ENCODE measurements at places on chromosomes 3 and 15. TPM values are rescaled to one million over a fixed set of nuclear protein-coding genes. Genes with fewer than 3 reads are reported as not detected.
A peak's percentile ranks its signal among the peaks of the same experiment; 100 is the strongest.

Gene USP8
- total RNA-seq, result 44.7 TPM

Gene SEMA4B
- total RNA-seq, result 27.7 TPM

Gene ATR
- 8.5 TPM for total RNA-seq

Gene GOLIM4
- 57.3 TPM for total RNA-seq

Gene ANKRD34C
- total RNA-seq, result 0.11 TPM

Gene CNTN3
- 3.4 TPM for total RNA-seq

Gene GOLGA6L4
- 0.57 TPM for total RNA-seq

Gene ARGFX
- not detected for total RNA-seq

GRCh38 chr3:19229086-19229485 is 80.8 kb downstream of the KCNH8 start:
- no peak for DNase-seq

GRCh38 chr15:75639191-75639708 is 774 bp downstream of the IMP3 start:
- DNase-seq, result no peak

GRCh38 chr3:44339181-44340057 is 853 bp downstream of the TCAIM start:
- DNase-seq, result no peak

DNA sequence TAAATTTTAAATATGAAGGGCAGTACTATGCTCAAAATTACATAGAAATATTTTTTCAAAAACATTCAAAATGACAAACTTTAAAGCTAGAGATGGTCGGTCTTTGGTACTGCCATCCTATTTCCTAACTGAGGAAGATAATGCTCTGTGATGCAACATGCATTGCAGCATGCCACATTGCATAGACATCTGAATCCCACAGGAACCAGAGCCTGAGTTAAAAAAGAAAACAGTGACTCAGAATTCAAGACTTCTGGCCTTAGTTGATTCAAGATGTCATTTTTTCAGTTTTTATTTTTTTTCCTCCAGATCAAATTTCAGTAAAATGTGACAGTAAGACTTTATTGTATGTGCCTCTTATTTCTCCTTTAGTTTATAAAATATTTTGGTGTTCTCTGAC is 33.1 kb downstream of the TP63 start:
- DNase-seq, result no peak

- DNase-seq, result no peak
These were observed 63.9 kb downstream of the OPA1 start for GRCh38 chr3:193656878-193657282.

DNA sequence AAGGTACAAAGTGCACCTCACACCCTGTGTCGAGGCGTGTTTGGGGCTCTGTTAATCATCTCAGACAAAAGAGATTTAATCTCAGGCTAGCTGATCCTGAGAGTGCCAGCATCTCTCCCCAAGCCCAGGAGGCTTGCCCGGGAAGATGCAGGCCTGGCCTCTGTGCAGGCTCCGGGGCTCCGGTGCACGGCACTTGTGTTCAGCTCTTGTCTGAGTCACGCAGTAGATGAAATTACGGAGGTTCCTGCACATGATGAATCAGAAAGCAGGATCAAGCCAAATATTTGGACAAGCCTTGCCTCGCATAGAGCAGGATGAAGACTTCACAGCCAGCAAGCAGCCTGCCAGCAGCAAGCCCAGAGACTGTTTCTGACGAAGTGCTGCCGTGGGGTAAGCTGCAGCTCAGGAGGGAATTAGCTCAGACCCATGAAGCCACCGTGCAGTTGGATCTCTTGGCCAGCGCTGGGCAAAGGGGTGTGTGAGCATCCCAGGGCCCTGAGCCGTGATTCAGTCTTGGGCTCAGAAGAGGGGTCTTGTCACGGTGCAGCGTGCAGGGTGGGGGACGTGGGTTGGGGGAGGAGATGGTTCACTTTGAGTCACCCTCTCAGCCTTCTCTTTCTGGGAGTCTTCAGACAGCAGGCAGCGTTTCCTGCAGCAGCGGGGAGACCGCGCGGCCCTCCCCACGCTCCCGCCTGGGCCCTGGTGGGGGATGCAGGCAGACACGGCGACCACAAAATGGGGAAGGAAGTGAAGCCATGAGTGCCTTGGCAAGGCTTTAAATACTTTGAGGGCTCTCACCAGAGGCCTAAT is 89.2 kb upstream of the MEF2A start:
- DNase-seq, result peak; percentile 77

GRCh38 chr15:51883271-51883837 is 53.9 kb downstream of the TMOD3 start:
- DNase-seq, result no peak

- no peak for DNase-seq
These were observed 58.3 kb upstream of the SLC6A11 start for GRCh38 chr3:10757821-10758130.

DNA sequence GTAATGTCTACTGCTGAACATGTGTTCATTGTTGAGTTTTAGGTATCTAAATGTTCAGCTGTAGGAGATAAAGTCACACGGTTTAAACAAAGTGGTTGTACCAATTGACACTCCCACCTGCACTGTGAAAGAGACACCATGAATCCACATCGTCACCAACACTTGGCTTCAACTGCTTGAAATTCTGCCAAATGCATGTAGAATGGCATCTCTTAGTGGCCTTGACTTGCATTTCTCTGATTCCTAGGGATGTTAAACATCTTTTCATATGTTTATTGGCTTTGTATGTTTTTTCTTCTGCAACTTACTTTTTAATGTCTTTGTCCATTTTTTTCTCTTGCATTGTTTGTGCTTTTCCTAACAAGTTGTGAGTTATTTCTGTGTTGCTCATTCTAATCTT is 43.4 kb downstream of the RPLP1 start:
- DNase-seq, result no peak

DNA sequence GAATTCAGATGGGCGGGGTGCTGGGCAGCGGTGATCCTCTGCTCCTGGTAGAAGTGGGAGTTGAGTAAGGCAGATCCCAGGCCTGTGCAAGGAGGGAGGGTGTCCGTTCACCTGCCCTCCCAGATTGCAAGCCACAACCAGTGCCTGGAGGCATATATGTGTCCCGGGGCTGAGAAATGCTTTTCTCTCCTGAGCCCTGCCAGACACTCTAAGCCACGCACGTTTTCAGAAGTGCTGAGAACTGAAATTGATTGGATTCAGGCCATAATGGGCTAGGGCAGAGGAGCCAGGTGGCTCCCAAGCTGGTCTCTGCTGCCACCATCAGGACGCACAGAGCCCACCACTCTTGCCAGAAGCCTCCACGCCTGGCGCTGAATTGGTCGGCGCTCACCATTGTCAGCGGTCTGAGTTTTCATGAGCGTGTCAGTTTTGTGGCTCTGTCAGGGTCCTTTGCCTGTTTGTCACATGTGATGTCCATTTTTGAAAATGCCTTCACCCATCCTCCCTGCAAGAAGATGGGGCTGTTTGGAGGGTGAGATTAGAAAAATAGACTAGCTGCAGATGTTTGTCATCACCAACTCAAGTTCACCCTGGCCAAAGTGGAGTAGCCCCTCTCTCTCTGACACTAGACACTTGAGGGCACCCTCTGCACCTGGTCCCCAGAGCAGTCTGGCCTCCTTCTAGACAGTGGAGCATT is 15.4 kb upstream of the BFSP2 start:
- no peak for DNase-seq

GRCh38 chr3:51966922-51967383 is 301 bp downstream of the PCBP4 start:
- no peak for DNase-seq

DNA sequence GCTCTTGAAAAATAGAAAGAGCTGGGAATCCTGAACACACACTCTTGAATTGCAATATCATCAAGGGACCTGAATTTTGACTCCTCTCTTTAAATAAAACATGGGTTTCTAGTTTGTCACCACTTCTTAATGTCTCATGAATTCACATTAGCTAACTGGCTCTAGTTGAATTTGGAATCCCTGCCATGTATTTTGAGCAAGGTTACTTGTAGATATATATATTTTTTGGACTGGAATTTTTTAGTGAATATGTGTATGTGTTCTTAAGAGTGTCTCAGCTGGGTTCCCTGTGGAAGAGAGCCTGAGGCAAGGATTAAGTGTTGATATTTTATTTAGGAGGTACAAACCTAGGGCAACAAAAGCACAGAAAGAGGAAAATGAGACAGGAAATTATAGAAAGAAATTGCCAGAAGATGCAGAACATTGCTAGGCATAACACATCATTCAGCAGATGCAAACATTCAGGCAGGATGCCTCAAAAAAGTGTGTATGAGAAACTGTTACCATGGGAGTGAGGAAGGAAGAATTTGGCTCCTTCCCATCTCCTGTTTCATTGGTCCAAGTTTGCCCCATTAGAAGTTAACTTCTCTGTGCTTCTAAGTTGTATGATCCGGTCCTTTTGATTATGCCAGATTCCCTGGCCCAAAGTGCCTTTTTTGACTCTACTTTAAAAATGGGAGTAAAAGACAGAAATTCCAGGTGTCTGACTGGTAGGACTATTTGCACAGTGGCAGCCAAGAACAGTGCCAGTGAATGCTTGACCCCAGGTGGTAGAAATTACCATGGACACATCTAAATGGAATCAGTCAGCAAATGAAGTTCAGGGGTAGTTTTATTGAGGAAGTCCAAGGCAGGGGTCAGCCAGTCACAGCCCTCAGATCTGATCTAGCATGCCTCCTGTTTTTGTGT is 253.7 kb upstream of the TGFBR2 start:
- DNase-seq, result no peak

DNA sequence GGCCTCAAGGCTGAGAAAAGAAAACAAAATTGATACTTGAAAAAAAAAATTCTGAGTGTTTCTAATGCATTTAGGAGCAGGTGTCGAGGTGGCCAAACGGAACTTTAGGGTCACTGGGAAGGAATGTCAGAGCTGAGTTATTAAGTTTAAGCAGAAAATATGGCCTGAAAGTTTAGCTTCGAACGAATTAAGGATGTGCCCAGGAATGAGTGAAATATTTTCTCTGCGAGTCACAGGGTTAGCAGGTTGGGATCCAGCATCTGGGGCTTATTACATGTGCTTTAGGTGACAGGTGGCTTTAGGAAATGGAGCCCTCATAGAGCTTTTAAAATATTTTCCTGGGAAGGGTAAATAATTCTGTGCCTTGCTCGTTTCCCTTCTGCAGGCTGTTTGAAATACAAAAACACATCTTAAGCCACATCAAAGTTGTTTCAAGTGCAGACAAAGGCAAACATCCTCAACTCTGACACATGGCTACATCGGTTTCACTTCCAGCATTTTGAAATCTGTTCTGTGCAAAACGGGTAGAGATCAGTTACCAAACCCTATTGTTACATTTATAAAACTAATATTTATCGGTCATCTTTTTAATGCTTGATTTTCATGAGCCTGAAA is 143.1 kb upstream of the ARRDC4 start:
- DNase-seq, result no peak

DNA sequence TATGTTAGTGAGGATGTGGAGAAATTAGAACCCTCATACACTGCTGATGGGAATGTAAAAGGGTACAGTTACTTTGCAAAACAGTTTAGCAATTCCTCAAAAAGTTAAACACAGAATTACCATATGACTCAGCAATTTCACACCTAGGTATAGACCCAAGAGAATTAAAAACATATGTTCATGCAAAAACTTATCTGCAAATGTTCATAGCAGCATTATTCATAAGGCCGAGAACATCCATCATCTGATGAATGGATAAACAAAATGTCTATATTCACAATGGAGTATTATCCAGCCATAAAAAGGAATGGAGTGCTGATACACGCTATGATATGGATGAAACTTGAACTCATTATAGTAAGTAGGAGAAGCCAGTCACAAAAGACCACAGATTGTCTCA is 10.3 kb downstream of the SEC13 start:
- DNase-seq, result no peak

GRCh38 chr3:38646630-38647029 is 2.9 kb downstream of the SCN5A start:
- DNase-seq, result no peak

GRCh38 chr3:15572138-15572537 is 29.2 kb downstream of the HACL1 start:
- DNase-seq, result no peak

GRCh38 chr3:71227270-71227661 is 356.3 kb downstream of the FOXP1 start:
- DNase-seq, result no peak

DNA sequence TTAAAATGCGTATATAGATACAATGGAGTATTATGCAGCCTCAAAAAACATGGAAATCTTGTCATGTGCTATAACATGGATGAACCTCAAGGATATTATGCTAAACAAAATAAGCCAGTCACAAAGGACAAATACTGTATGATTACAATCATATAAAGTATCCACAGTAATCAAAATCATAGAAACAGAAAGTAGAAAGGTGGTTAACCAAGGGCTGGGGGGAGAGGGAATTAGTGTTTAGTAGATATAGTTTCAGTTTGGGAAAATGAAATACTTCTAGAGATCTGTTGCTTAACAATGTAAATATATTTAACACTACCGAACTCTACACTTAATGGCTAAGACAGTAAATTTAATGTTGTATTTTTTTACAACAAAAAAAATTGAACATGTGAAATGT is 9.0 kb downstream of the TOP2B start:
- DNase-seq, result no peak

- DNase-seq, result no peak
These were observed 1.2 kb upstream of the TCAIM start for GRCh38 chr3:44337248-44337785.

DNA sequence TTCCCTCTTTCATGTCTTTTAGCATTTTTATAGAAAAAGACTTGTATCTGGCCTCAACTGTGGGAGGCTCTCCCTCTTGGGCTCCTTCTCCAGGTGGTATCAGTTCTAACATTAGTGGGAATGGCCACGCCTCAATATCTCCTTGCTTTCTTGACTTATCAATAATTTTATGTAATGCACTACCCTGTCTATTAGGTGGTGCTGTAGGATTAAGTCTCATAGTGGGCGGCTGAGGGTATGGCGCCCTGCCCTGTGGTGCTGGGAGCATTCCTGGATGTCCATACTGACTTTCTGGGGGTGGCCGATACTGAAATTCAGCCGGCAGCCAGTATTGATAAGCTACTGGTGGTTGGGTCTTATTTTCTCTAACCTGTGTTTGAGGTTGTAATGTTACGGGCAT is 8.7 kb upstream of the RPUSD3 start:
- DNase-seq, result no peak

- DNase-seq, result no peak
These were observed 13.1 kb downstream of the CCR5AS start for GRCh38 chr3:46393554-46394434.

- no peak for DNase-seq
These were observed 92.6 kb downstream of the ALDH1A2 start for GRCh38 chr15:57972864-57973263.
